ENCODE measurements at places on chromosomes 7 and 10. TPM values are rescaled to one million over a fixed set of nuclear protein-coding genes. Genes with fewer than 3 reads are reported as not detected.

Gene RASA4
- 118 TPM for total RNA-seq

Gene GRM8
- not detected for total RNA-seq

Gene NEUROD6
- not detected for total RNA-seq

Gene NPS
- total RNA-seq: not detected

Gene IGFBP3
- 970 TPM for total RNA-seq

Gene HMX2
- total RNA-seq: not detected

Gene CYP26C1
- total RNA-seq: 0.06 TPM

Gene STOX1
- total RNA-seq: 0.06 TPM

Gene HOXA1
- 0.12 TPM for total RNA-seq

Gene EPHA1
- not detected for total RNA-seq

All from aortic smooth muscle cell (primary cell).